ENCODE measurements at places on chromosomes 1 and 21.

DNA sequence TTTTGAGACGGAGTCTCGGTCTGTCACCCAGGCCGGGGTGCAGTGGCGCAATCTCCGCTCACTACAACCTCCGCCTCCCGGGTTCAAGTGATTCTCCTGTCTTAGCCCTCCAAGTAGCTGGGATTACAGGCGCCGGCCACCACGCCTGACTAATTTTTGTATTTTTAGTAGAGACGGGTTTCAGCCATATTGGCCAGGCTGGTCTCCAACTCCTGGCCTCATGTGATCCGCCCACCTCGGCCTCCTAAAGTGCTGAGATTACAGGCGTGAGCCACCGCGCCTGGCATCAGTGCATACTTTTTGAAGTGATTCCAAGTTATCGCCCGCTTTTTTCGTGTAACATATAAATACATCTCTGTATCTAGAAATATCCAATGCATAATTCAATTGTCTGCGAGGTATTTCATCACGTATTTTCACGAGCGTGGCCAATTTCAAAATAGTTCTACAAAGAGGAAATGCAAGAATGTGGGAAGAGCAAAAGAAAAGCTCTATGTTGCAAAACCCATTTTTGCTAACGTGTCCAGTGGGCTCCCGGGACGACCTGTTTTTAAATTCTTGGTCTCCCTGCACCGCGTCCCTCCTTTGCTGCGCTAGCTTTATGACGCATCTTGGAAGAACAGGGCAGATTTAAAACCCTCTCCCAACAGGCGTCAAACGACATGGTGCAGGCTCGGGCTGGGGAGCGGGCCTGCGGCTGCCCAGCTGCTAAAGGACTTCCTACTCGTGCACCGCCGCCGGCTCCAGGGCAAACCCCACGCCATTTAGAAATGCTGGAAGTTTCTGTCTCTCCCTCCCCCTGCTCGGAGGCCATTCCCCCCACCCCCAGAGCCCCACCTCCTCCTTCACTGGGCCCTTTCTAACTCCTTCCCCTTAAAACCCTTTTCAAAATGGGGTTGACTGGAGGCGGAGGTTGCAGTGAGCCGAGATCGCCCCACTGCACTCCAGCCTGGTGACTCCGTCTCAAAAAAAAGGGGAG is 923 bp upstream of the IFNGR2 start:
- no peak for DNase-seq

DNA sequence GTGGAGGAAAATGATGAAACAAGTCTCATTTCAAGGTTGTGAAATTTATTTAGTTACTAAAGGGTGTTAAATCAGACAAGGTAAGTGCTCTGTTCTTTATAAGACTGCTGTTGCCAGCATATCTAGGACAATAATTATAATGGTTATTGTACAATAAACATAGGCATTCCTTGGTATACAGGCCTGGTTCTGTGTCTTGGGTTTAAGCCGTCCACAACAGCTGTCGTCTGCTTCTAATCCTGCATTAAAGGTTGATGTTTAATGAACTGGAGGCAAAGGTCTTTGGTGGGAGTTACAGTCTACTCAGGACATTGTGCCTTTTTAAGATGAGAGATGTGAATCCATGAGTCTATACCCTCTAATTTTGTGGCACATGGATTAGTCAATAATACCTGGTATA is 23.4 kb upstream of the FMO4 start:
- no peak for DNase-seq

DNA sequence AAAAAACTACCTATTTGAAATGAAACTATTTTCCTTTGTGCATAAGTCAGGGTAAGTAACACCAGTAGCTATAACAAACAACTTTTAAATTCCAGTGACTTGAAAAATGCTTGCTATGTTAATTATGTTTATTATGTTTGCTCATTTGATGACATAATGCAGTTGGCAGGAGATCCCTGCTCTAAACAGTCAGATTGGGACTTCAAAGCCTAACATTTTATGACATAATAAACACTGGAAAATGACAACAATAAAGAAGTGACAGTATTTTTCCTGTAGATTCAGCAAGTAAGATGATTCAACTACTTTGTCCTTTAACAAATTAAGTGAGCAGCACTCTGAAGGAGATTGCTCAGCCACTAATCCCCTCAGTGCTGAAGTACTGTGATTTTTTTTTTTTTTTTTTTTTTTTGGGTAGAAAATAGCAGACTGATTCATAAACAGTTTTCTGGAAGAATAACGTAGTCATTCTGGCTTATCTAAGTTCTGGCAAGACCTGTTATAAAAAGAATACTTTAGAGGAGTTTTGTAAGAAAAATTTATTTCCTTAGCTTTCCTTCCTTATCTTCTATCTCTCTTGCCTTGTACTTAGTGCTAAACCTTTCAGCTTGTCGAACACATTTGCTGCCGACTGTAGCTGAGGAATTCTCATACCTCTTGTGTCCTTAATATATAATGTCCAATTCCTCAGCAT is 207.2 kb downstream of the PTGER3 start:
- DNase-seq: no peak

DNA sequence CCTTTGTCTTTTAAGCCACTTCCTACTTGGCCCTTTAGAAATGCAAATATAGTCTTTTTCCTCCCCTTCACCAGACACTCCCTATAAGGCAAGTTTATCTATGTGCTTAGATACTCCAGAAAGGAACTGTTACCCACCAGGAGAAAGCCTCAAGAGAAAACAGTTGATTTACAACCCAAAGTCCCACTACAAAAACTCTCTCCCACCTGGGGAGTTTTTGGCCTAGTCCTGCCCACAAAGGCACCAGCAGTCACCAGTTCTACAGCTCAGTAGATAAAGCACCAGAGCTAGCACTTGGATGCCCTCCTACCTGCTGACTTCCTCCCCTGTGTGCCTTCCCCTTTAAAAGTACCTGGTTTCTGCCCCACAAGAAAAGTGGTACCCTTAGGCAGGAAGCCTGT is 27.7 kb upstream of the HAO2 start:
- DNase-seq: no peak

DNA sequence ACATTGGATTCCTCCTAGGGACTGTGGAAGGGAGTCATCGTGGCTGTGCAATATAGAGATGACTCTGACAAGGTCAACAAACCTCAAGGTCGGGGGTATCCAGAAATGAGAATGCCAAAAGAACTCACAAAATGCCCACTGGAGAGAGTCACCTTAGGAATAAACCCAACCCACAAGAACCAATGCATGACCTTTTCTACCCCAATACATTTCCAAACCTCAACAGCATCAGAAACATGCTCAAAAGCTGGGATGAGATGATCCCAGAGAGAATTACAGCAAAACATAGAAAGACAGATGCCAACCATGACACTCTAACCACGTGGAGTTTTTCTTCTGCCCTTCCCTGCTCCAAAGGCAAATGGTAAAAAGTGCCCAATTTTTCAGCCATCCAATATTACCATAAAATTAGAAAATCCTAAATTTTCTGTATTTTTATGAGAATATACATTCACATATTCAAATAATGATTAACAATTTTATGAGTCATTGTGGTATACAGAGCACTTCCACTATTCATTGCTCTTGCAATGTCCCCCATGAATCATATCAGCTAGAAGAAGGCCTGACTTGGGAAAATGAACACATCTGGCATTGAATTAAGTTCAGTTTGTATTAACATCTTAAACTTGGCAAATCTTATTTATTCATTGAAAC is 88.2 kb upstream of the PALMD start:
- DNase-seq: no peak

GRCh38 chr1:55476445-55477015 is 261.4 kb upstream of the USP24 start:
- no peak for DNase-seq

GRCh38 chr1:27724961-27725373 is 794 bp upstream of the FAM76A start:
- peak; percentile 29 for DNase-seq

GRCh38 chr1:204410688-204411450 is 748 bp downstream of the PPP1R15B start:
- peak; percentile 38 for DNase-seq

- DNase-seq: no peak
Observed at GRCh38 chr1:190906206-190906725, 428.6 kb upstream of the BRINP3 start.

DNA sequence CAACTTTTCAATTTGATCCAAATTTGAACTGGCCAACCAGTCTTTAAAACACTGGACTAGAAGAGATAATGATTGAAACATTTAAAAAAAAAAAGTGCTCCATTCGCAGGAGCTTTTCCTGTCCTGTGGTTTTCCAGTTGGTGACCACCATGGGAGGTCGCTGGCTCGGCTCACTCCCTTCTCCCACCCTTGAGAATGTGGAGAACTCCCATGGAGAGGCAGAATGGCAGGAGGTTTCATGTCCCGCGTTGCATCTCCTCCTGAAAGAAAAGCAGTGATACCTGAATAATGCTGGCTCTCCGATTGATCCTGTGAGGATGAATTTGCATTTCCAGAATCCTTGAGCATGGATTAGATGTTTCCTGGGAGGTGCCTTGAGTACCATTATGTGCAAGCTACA is 16.5 kb upstream of the MPZL1 start:
- no peak for DNase-seq

DNA sequence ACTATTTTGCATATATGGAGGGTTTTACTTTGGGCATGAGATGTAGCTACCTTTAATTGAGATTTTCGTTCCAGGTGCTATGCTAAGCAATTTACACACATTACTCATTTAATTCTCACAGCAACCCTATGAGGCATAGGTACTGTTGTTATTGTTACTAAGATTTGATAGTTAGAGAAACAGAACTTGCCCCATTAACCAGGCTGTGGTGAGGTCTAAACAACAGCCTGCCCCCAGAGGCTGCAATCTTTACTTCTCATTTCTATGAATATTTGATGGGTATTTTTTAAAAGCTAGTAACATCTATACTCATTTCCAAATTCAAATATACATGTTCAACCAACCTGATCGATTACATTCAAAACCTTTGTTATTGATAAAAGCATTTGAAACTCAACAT is 155.6 kb downstream of the GALNT2 start:
- DNase-seq: no peak

DNA sequence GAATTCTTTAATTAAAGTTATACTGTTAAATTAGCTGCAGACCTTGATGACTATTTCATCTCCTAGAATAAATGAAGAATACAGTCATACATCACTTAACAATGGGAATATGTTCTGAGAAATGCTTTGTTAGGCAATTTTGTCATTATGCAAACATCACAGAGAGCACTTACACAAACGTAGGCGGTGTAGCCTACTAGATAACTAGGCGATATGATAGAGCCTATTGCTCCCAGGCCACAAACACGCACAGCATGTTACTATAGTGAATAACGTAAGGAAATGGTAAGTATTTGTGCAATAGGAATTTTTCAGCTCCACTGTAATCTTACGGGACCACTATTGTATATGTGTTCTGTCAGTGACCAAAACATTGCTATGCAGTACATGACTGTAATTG is 37.6 kb upstream of the DESI2 start:
- no peak for DNase-seq

DNA sequence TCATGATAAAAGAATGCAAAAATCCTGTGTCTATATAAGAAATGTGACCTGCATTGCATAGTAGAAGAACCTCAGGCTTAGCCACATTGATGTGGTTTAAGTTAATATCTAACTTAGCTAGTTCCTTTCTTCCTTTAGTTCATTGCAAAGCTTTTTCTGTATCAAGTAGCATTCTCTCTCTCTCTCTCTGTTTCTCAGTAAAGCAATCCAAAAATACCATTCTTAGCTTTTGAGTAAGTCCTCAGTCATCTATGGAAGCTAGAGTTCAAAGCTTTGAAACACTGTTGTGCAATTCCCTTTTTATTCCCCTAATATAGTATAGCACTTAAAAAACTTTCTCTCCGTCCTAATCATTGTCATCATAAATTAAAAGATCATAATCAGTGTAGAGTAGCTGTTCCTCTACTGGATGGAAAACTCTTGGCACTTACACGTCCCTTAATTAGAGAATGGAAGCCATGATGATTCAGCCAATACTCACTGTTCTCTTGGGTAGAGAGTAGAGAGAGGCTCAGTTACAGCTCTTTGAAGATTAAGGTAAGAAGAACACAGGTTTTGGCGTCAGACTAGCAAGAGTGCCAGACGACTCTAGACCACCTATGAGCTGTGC is 350.3 kb upstream of the LYPLAL1 start:
- no peak for DNase-seq

DNA sequence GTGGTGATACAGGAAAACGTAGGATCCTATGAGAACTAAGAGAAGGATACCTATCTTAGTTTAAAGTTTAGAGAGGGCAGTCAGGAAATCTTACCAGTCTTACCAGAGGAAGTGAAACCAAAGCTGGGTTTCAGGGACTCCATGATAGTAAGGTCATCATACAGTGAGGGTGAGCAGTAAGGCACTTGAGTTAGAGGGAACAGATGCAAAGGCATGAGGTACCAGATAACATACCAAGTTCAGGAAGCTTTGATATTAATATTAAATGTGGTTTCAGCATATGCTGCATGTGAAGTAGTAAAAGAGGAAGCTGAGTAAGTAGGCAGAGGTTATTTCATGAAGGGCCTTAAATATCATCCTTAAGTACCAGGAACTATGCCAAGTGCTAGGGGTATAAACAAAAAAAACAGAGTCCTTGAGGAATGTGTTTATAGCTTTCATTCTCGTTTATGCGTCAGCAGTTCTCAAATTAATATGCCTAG is 16.9 kb downstream of the ATG4C start:
- no peak for DNase-seq

GRCh38 chr1:183937611-183938010 is 99.9 kb downstream of the COLGALT2 start:
- no peak for DNase-seq

DNA sequence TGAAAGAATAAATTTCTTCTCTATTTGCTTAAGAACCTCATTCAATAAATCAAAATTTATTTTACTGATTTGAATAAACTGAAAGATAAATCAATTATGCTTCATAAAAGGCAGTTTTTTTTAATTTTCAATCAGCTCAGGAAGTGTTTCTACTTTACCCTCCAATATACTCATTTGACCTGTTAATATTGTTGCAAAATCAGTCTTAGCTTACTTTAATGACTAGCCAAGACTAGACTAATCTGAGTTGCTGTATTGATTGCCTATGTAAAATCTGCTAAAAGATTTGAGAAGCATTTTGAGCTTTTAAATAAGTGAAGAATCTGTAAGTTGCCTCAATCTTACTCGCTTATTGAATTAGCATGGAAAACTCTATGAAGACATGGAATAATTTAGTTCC is 179.1 kb upstream of the LYPLAL1 start:
- DNase-seq: no peak

DNA sequence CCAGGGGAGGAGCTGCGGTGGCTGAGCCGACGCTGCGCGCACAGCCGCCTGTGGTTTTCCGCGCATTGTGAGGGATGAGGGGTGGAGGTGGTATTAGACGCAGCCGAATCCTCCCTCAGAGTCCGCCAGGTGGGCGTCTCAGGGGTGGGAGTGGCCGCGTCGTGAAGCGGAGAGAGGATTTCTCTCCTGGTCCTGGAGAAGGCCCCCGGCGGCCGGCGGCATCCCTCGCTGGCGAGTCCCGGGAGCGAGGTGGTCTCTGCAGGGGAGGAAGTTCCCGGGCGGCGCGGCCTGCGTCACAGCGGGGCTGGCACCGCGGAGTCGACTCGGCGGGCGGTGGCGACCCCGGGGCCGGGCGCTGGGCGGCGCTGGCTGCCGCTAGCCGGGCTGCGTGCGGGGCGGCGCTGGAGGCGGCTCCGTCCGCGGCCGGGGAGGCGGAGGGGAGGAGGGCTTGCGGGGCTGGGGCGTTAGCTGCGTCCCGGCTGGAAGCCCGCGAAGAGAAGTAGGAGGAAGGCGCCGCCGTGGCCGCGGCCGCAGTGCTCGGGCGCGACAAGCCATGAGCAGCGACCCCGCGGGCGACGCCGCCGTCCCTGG is at the start of gene LRRC8C:
Gene LRRC8C, plus strand, starts transcription at position 464 of the 591 bp plus-strand sequence. CDS start 53,354 bp downstream, outside the sequence.
- peak; percentile 94 for DNase-seq

- DNase-seq: no peak
Observed at GRCh38 chr1:185044387-185044786, 971 bp upstream of the RNF2 start.
